ENCODE measurements at places on chromosomes 2 and 18. TPM values are rescaled to one million over a fixed set of nuclear protein-coding genes. Genes with fewer than 3 reads are reported as not detected.
A peak's percentile ranks its signal among the peaks of the same experiment; 100 is the strongest.

Gene KLHL29
- total RNA-seq, result 39.6 TPM

Gene GDF7
- total RNA-seq, result 6.3 TPM

DNA sequence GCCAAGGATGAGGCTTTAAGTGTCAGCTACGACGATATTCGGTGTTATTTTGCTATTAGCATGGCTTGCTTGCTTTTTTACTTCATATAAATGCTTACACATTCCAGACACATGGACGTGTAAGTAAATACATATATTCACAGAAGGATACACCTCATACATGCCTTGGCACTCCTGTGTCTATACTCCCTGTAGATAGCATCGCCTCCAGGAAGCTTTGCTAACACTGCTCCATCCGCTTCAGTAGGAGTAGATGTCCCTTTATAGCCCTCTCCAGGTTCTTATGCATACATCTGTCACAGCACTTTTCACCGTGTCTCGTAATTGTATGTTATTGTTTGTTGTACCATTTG, 27.5 kb upstream of the KCTD1 start:
- DNase-seq, result no peak
- no peaks in the 10 kb centered on the region for H3K36me3 ChIP-seq
- H3K27ac ChIP-seq, result peak overlapping the region; percentile 67
- no peaks in the 10 kb centered on the region for H3K27me3 ChIP-seq
- peak overlapping the region; percentile 56 for H3K4me3 ChIP-seq

Gene FSIP2
- total RNA-seq, result 0.60 TPM

- no peaks in the 10 kb centered on the region for H3K4me1 ChIP-seq
- H3K36me3 ChIP-seq, result no peaks in the 10 kb centered on the region
- H3K27ac ChIP-seq, result no peak within 1 kb of the TSS
- peak within 1 kb of the TSS; percentile 28 for H3K4me3 ChIP-seq
- no peaks in the 10 kb centered on the region for H3K27me3 ChIP-seq
These were observed at the start of gene CCDC141 for GRCh38 chr2:179049546-179050311. CCDC141 (minus strand) TSS chr2:179050137; CDS start chr2:179049941, 196 bp downstream.

GRCh38 chr2:230814616-230815015, 50.1 kb upstream of the ITM2C start:
- H3K4me1 ChIP-seq, result no peaks in the 10 kb centered on the region
- no peaks in the 10 kb centered on the region for H3K27me3 ChIP-seq
- no peak overlapping the region for H3K4me3 ChIP-seq
- no peak overlapping the region for H3K27ac ChIP-seq

Gene MBD2
- 36.5 TPM for total RNA-seq

- no peak overlapping the region for H3K27ac ChIP-seq
- H3K36me3 ChIP-seq, result peaks cover 5% of the 10 kb centered on the region
- DNase-seq, result no peak
- no peak overlapping the region for H3K4me3 ChIP-seq
- H3K27me3 ChIP-seq, result no peaks in the 10 kb centered on the region
These were observed 16.6 kb upstream of the ASPRV1 start for GRCh38 chr2:69977906-69978482.

- peak; percentile 57 for DNase-seq
- peaks cover 2% of the 10 kb centered on the region for H3K4me1 ChIP-seq
- H3K36me3 ChIP-seq, result no peaks in the 10 kb centered on the region
- no peak overlapping the region for H3K4me3 ChIP-seq
- no peak overlapping the region for H3K27ac ChIP-seq
These were observed 50.4 kb upstream of the CTIF start for GRCh38 chr18:48488388-48488850.

DNA sequence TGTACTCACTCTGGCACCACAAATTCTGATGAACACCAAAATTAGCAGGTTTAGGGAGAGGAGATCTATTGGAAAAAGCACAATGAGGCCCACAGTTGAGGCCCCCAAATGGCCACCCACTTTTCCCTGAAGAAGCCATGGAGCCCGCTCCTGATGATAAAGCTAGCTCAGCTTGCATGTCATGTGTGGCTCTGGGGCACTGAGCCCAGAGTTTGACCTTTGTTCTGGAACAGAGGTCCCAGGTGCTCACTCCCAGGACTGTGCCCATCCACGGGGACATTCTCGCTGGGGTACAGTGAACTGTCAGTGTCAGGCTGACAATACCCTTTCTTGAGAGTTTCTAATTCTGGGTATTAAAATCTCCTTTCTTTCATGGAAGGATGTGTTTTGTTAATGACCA, 36.2 kb downstream of the XDH start:
- H3K27me3 ChIP-seq, result no peaks in the 10 kb centered on the region
- H3K4me3 ChIP-seq, result no peak overlapping the region
- DNase-seq, result no peak
- H3K4me1 ChIP-seq, result no peaks in the 10 kb centered on the region

DNA sequence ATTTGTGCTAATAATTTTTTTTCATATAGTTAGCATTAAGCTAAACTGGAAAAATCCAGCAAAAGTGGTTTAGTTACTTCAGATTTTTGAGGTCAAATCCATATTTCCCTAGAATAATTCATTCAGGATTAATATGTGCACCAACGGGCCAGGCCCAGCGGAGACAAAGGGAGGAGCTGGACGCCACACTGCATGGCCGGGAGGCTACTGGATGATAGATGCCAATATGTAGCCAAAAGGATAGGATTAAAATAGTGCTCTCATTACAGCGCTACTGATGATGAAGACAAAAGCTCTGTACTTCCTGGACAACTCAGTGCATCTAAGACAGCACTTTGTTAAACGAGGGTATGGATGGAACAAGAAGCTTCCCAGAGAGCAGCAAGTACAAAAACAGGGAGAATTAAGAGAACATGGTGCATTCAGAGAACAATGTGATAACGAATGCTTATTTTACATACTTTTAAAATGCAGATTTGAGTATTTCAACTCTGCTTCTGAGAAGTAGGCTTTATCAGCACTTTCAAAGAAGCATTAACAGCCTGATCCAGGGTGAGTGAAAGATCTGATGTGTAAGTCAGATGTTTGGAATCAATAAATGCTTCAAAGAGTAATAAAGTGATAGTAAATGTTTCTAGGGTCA, 39.8 kb downstream of the PPP4R1 start:
- H3K4me3 ChIP-seq, result no peak overlapping the region
- no peak for DNase-seq
- H3K27me3 ChIP-seq, result no peaks in the 10 kb centered on the region
- no peaks in the 10 kb centered on the region for H3K4me1 ChIP-seq

DNA sequence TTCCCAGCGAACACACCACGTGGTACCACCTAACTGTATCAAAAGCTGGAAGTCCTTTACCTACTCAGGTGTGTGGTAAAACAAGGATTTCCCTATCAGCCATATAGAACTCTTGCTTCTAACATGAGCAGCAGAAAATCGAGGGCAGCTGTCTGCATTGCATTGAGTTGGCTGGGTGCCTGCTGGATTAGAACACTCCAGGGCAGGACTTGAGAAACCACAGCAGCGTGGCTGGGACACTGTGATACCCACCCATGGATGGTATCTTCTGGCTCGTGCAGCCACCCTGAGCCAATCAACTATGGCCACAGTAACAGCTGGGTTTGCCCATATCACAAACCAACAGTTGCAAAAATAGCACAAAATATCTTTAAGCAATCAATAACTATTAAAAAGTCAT, 188.3 kb downstream of the FBXO15 start:
- DNase-seq, result no peak
- no peaks in the 10 kb centered on the region for H3K36me3 ChIP-seq
- no peaks in the 10 kb centered on the region for H3K4me1 ChIP-seq
- H3K4me3 ChIP-seq, result no peak overlapping the region
- H3K27ac ChIP-seq, result no peak overlapping the region
- no peaks in the 10 kb centered on the region for H3K27me3 ChIP-seq

Gene CKAP2L
- total RNA-seq, result not detected

GRCh38 chr18:78728784-78729467, 250.7 kb upstream of the SALL3 start:
- H3K4me1 ChIP-seq, result no peaks in the 10 kb centered on the region
- H3K27me3 ChIP-seq, result no peaks in the 10 kb centered on the region
- no peak overlapping the region for H3K4me3 ChIP-seq
- no peak overlapping the region for H3K27ac ChIP-seq
- DNase-seq, result no peak

GRCh38 chr2:128557831-128558241, 239.2 kb upstream of the HS6ST1 start:
- H3K36me3 ChIP-seq, result no peaks in the 10 kb centered on the region
- no peaks in the 10 kb centered on the region for H3K27me3 ChIP-seq
- H3K27ac ChIP-seq, result no peak overlapping the region

Gene CHRND
- not detected for total RNA-seq

DNA sequence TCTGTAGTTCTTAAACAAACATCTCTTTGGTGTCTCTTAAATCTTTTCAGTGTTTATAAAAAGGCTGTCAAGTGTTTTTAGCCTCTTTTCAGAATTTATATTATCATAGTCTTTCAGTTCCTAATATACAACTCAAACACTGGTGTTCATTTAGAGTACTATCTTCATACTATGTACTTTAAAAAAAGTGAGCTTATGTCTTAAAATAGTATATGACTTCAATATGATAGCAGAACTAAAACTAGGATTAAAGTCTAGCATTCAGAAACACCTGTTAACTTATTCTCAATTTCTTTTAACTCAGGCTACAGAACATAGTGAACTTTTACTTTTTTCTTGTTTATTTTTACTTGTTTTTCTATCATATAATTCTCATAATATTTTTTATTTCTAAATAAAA, 14.7 kb upstream of the IKZF2 start:
- no peak for DNase-seq
- H3K36me3 ChIP-seq, result no peaks in the 10 kb centered on the region
- no peak overlapping the region for H3K27ac ChIP-seq
- no peak overlapping the region for H3K4me3 ChIP-seq

Gene DYSF
- total RNA-seq, result 12.0 TPM

Gene VIT
- total RNA-seq, result 123 TPM

- no peaks in the 10 kb centered on the region for H3K27me3 ChIP-seq
- DNase-seq, result no peak
- no peak overlapping the region for H3K27ac ChIP-seq
- H3K36me3 ChIP-seq, result peaks cover 32% of the 10 kb centered on the region
- no peaks in the 10 kb centered on the region for H3K4me1 ChIP-seq
These were observed 11.8 kb downstream of the CD8A start for GRCh38 chr2:86778957-86779356.

DNA sequence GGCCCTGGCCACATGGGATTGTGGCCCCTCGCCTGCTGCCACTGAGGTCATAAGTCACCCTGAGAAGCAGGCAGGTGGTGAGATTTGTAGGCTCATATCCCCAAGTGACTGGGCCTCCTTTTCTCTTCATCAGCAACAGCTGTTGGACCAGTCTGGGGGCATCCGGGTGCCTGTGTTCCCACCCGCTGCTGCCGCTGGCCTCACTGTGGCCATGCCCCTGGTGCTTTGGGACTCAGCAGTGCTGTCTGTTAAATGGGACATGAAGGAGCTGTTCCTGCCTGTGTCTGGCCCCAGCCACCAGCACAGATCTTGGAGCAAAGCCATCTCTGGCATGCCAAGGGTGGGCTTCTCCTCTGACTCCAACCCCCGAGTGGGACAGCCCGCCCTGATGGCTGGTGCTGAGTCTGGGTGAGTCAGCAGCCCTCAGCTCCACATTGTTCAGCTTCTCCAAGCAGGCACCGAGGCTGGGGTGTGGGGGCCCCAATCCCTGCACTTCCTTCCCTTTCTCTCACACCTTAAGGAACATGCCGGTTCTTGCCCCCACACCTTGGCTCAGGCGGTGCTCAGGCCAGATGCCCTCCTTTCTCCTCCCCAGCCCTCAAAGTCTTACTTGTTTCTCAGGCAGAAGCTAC, 207.9 kb downstream of the GLI2 start:
- peaks cover 6% of the 10 kb centered on the region for H3K4me1 ChIP-seq
- H3K27ac ChIP-seq, result no peak overlapping the region
- no peaks in the 10 kb centered on the region for H3K36me3 ChIP-seq
- H3K4me3 ChIP-seq, result no peak overlapping the region
- no peaks in the 10 kb centered on the region for H3K27me3 ChIP-seq
- no peak for DNase-seq

DNA sequence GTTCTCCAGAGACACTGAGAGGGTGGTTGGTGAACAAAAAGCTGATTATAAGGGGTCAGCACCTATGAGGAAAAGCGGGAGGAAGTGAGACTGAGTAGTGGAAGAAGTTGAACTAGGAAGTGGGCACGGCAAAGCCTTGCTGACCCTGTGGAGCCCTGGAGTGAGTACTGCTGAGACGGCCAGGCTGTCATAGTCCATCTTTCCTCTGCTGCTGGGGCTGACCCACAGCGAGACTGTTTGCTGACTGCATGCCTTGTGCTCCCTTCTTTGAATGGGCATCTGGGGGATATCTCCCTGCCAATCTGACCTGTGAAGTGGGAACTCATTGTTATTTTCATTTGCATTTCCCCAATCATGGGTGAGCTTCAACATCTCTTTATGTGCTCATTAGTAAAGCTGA, 92.4 kb upstream of the LDAH start:
- H3K4me1 ChIP-seq, result peaks cover 13% of the 10 kb centered on the region
- no peak for DNase-seq
- H3K4me3 ChIP-seq, result no peak overlapping the region
- H3K36me3 ChIP-seq, result no peaks in the 10 kb centered on the region
- H3K27me3 ChIP-seq, result no peaks in the 10 kb centered on the region

Gene DOK6
- 6.8 TPM for total RNA-seq

Gene RUFY4
- total RNA-seq, result not detected

GRCh38 chr18:36539674-36540231, 242.2 kb downstream of the FHOD3 start:
- no peaks in the 10 kb centered on the region for H3K36me3 ChIP-seq
- no peaks in the 10 kb centered on the region for H3K4me1 ChIP-seq
- no peaks in the 10 kb centered on the region for H3K27me3 ChIP-seq
- DNase-seq, result no peak
- no peak overlapping the region for H3K4me3 ChIP-seq
- H3K27ac ChIP-seq, result no peak overlapping the region

DNA sequence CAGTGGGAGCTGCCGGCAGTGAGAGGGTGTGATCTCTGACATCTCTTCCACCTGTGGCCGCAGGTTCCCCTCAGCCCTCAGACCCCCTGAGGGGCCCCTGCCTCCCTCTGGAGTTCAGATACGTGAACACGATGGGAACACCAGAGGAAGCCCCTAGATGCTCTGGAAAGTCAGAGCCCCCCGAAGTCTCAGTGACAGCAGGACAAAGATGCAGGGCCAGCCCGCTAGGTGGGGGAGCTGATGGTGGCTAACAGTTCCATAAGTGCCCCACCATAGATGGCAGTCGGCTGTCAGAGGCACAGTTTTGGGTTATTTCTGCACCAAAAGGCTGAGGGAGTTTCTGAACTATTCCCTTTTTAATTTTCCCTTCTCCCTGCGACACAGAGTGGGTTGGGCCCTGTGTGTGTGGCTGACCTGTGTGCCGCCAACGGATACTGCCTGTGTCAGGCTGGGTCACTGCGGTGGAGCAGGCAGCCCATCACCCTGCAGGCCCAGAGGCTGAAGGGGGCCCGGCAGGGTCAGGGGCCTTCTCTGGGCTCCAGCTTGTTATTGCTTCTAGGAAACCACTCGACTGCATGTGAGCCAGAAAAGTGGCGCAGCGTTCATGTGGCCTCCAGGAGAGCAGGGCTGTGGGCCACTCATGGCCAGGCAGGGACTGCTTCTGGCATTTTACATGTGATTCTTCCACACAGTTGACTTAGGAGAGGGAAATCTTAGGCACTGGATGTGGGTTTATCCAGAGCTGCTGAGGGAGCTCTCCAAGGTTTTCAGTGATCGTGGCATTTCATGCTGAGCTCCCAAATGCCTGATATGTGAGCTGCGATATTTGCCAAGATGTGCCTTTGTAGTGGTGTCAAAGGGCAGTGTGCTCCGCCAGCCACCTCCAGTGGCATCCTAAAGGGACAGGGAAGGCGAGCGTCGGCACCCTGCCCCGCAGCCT, 225.1 kb downstream of the SH3RF3 start:
- H3K27ac ChIP-seq, result no peak overlapping the region
- no peaks in the 10 kb centered on the region for H3K36me3 ChIP-seq
- H3K27me3 ChIP-seq, result no peaks in the 10 kb centered on the region
- peaks cover 26% of the 10 kb centered on the region for H3K4me1 ChIP-seq
- H3K4me3 ChIP-seq, result no peak overlapping the region

Data from tibial nerve (tissue), 4 donors.